Mucosa of gallbladder (tissue), 1 donor: ENCODE measurements at places on chromosomes 2 and 18. TPM values are rescaled to one million over a fixed set of nuclear protein-coding genes. Genes with fewer than 3 reads are reported as not detected.

GRCh38 chr2:8122520-8122919 is 559.3 kb upstream of the ID2 start:
- no peak for DNase-seq

GRCh38 chr2:172969166-172969565 is 106.5 kb upstream of the MAP3K20 start:
- no peak for DNase-seq

DNA sequence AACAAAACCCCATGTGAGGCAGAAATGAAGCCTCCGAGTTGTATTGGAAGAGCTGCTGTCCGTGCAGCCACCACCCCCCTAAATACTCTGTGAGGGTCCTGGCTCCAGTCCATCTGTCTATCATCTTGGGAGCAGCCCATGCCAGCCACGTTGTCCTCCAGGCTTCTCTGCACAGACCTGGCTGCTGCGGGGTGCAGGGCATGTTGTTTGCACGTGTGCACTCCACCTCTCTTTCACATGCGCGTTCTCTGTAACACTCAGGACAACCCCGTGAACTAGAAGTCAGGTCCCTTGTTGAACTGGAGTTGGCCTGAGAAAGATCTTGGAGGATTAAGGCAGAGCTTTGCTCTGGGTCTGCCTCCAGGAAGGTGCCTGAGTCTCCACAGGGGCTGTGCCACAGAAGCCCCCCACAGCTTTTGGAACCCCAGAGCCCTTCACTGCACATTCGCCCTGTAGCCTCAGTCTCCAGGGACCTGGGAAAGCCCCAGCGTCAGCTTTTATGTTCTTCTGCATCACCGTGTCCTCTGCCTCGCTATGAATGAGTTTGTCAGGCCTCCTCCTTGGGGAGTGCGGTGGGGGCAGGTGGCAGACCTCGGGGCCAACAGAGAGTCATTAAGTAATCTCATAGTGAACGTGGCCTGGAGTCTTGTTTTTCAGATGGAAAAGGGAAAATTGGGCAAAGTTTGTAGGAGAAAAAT is 16.6 kb downstream of the RTP5 start:
- no peak for DNase-seq

ARHGEF4 gene
- 11.7 TPM for total RNA-seq

DNA sequence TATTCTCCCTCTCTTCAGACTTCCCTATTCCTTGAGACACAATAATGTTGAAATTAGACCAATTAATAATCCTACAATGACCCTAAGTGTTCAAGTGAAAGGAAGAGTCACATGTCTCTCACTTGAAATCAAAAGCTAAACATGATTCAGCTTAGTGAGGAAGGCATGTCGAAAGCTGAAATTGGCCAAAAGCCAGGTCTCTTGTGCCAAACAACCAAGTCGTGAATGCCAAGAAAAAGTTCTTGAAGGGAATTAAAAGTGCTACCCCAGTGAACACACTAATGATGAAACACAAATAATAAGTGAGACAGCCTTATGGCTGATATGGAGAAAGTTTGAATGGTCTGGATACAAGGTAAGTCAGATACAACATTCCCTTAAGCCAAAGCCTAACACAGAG is 115.4 kb downstream of the PXDN start:
- no peak for DNase-seq

HOXD3 gene
- total RNA-seq, result 3.2 TPM

GRCh38 chr2:7023542-7023941 is 106.3 kb downstream of the RNF144A start:
- no peak for DNase-seq

PFN4 gene
- 0.35 TPM for total RNA-seq

ROCK2 gene
- total RNA-seq, result 42.2 TPM
